ENCODE measurements at places on chromosomes 2 and 18. TPM values are rescaled to one million over a fixed set of nuclear protein-coding genes. Genes with fewer than 3 reads are reported as not detected.

DNA sequence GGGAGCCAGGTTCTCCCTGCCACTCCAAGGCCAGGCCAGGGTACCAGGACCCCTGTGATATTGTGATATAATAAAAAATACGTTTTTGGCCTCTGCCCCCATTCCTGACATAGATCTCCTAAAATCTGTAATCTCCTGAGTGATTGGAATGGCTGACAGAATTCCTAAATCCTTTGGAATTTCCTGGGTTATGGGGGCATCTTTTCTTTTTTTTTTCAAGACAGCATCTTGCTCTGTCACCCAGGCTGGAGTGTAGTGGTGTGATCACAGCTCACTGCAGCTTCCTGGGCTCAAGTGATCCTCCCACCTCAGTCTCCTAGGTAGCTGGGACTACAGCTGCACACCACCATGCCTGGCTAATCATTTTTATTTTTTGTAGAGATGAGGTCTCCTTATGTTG lies 26.2 kb upstream of the TUBB6 start:
- no peaks in the 10 kb centered on the region for H3K4me1 ChIP-seq
- H3K4me3 ChIP-seq: no peak overlapping the region
- H3K27ac ChIP-seq: no peak overlapping the region

The SDC1 gene
- total RNA-seq: 0.63 TPM

GRCh38 chr2:210158236-210158635 lies 13.0 kb downstream of the KANSL1L start:
- no peak overlapping the region for H3K27ac ChIP-seq
- no peak for DNase-seq
- H3K4me1 ChIP-seq: peaks cover 7% of the 10 kb centered on the region

The ENOSF1 gene
- total RNA-seq: 91.8 TPM

DNA sequence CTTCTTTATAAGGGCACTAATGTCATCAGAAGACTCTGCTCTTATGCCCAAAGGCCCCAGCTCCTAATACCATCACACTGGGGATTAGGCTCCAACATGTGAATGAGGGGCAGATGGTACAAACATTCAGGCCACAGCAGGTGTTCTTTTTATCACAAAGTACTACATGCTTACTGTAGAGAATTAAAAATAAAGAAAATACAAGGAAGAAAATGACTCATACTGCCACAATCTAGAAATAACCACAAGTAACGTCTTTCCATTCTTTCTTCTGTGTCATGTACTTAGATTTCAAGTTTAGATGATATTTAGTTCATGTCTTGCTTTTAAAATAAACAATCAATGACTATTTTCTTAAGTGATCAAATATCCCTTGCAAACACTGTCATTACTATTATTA lies 100.3 kb upstream of the NEDD4L start:
- H3K27ac ChIP-seq: no peak overlapping the region
- no peaks in the 10 kb centered on the region for H3K36me3 ChIP-seq
- no peak for DNase-seq
- peaks cover 1% of the 10 kb centered on the region for H3K27me3 ChIP-seq

The SPATA3 gene
- not detected for total RNA-seq

The FTCDNL1 gene
- 2.1 TPM for total RNA-seq

- no peaks in the 10 kb centered on the region for H3K36me3 ChIP-seq
- H3K27me3 ChIP-seq: no peaks in the 10 kb centered on the region
- H3K4me1 ChIP-seq: no peaks in the 10 kb centered on the region
- DNase-seq: no peak
- no peak overlapping the region for H3K4me3 ChIP-seq
These were observed 52.9 kb downstream of the SCG2 start for GRCh38 chr2:223549215-223549614.

The GLI2 gene
- 0.14 TPM for total RNA-seq

DNA sequence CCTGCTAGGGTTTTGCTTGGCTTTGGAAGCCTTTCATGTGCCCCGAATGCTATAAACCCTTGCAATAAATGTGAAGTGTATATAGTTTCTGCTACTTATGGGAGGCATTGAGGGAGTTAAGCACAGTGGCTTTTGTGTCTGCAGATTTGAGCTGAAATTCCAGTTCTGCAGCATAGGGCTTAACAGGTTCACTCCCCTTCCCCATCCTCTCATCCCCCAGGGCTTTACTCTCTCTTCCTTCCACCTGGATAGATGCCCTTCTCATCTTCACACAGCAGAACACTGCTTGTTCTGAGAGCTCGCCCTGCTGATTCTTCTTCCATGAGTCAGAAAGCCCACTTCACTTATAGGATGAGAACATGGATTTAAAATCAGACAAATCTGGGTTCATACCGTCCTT lies 37.2 kb downstream of the SOX11 start:
- H3K4me1 ChIP-seq: no peaks in the 10 kb centered on the region
- DNase-seq: no peak
- H3K27me3 ChIP-seq: peaks cover 5% of the 10 kb centered on the region
- no peak overlapping the region for H3K27ac ChIP-seq
- H3K36me3 ChIP-seq: no peaks in the 10 kb centered on the region

GRCh38 chr2:85668009-85668856 lies at the start of gene SFTPB:
SFTPB (minus strand) TSS chr2:85668199; CDS start chr2:85668183, 16 bp downstream.
- H3K4me3 ChIP-seq: no peak within 1 kb of the TSS
- H3K36me3 ChIP-seq: no peaks in the 10 kb centered on the region
- H3K27ac ChIP-seq: no peak within 1 kb of the TSS
- peaks cover under 1% of the 10 kb centered on the region for H3K27me3 ChIP-seq
- peaks cover 2% of the 10 kb centered on the region for H3K4me1 ChIP-seq

GRCh38 chr2:196068271-196069209 lies at the start of gene DNAH7:
DNAH7 (minus strand) TSS chr2:196068837; CDS start chr2:196068711, 126 bp downstream.
- no peaks in the 10 kb centered on the region for H3K36me3 ChIP-seq
- H3K27me3 ChIP-seq: peaks cover 26% of the 10 kb centered on the region
- peak within 1 kb of the TSS; percentile 88 for H3K4me3 ChIP-seq
- H3K27ac ChIP-seq: peak within 1 kb of the TSS; percentile 81
- H3K4me1 ChIP-seq: peaks cover 7% of the 10 kb centered on the region
- DNase-seq: peak; percentile 98

The ARHGAP25 gene
- total RNA-seq: 37.8 TPM

DNA sequence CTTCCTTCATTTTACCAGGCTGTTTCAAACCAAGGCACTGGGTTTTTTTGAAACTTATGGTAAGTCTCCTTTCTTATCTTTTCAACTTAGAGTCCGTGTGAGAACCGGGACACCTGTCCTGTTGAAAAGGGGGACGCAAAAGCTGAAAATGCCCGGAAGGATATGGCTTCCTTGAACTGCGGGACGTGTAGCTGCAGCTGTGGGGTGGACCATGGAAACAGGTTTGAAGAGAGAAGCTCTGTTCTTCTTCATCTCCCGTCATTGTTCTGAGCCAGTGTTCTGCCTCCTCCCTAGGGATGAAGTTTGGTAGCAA lies 29.5 kb upstream of the DNAJC27 start:
- peaks cover 2% of the 10 kb centered on the region for H3K4me1 ChIP-seq
- no peak overlapping the region for H3K27ac ChIP-seq
- H3K27me3 ChIP-seq: peaks cover 2% of the 10 kb centered on the region
- no peak overlapping the region for H3K4me3 ChIP-seq
- DNase-seq: no peak

- peaks cover 44% of the 10 kb centered on the region for H3K4me1 ChIP-seq
- DNase-seq: no peak
- H3K27ac ChIP-seq: no peak overlapping the region
- H3K4me3 ChIP-seq: no peak overlapping the region
These were observed 3.7 kb upstream of the IL1RN start for GRCh38 chr2:113123726-113124125.

- peaks cover 53% of the 10 kb centered on the region for H3K4me1 ChIP-seq
- DNase-seq: peak; percentile 78
- H3K36me3 ChIP-seq: peaks cover 10% of the 10 kb centered on the region
- peak overlapping the region; percentile 94 for H3K27ac ChIP-seq
- H3K27me3 ChIP-seq: peaks cover 4% of the 10 kb centered on the region
These were observed 82.4 kb downstream of the RBMS1 start for GRCh38 chr2:160411167-160411566.

- no peak overlapping the region for H3K27ac ChIP-seq
- H3K4me1 ChIP-seq: no peaks in the 10 kb centered on the region
- no peak for DNase-seq
- no peaks in the 10 kb centered on the region for H3K27me3 ChIP-seq
- no peaks in the 10 kb centered on the region for H3K36me3 ChIP-seq
- H3K4me3 ChIP-seq: no peak overlapping the region
These were observed 62.9 kb downstream of the ZNF521 start for GRCh38 chr18:25289001-25289631.

GRCh38 chr18:8288472-8289195 lies 320.6 kb upstream of the RAB12 start:
- H3K36me3 ChIP-seq: no peaks in the 10 kb centered on the region
- DNase-seq: no peak
- H3K4me3 ChIP-seq: no peak overlapping the region
- H3K4me1 ChIP-seq: no peaks in the 10 kb centered on the region
- no peaks in the 10 kb centered on the region for H3K27me3 ChIP-seq
- no peak overlapping the region for H3K27ac ChIP-seq

GRCh38 chr2:67524213-67524612 lies 127.1 kb downstream of the ETAA1 start:
- no peaks in the 10 kb centered on the region for H3K27me3 ChIP-seq
- H3K27ac ChIP-seq: no peak overlapping the region
- H3K4me3 ChIP-seq: no peak overlapping the region

The MALT1 gene
- total RNA-seq: 22.7 TPM

The CAPN13 gene
- total RNA-seq: not detected

DNA sequence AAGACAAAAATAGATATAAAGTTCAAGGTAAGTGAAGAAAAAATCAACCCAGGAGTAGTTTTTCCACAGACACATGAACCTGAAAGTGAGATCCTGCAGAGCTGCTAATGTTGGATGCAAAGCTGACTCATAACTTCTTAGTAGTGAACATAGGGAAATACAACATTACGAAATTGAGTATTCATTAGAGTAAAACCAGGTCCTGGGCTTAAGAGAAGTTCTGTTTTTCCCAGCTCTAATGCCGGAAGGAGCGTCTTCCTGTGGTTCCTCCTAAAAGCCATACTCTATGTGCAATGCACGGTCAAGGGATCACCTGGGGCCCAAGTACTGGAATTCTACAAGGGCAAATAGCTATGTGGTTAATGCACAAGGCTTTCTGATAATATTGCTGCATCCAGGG lies 141.7 kb downstream of the RBMS1 start:
- H3K27me3 ChIP-seq: no peaks in the 10 kb centered on the region
- no peak for DNase-seq
- H3K36me3 ChIP-seq: peaks cover 17% of the 10 kb centered on the region
- no peak overlapping the region for H3K27ac ChIP-seq
- peaks cover 28% of the 10 kb centered on the region for H3K4me1 ChIP-seq
- no peak overlapping the region for H3K4me3 ChIP-seq

DNA sequence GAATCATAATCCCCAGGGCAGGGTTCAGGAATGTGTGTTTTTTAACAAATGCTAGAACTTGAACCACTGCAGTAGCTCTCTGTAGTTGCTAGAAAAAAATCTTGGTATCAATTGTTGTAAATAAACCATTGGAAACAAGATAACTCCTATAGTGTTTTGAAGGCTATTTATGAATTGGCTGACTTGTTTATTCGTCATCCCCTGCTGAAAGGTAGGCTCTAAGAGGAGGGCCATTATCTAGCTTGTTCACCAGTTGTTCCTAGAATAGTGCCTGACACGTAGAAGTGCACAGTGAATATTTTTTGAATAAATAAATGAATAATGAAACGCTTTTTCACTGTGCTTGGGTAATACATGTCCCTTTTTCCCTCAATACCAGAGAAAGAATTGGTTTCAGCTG lies 211.4 kb downstream of the BABAM2 start:
- H3K27me3 ChIP-seq: no peaks in the 10 kb centered on the region
- H3K36me3 ChIP-seq: peaks cover 5% of the 10 kb centered on the region
- H3K4me3 ChIP-seq: no peak overlapping the region
- DNase-seq: no peak
- no peak overlapping the region for H3K27ac ChIP-seq

DNA sequence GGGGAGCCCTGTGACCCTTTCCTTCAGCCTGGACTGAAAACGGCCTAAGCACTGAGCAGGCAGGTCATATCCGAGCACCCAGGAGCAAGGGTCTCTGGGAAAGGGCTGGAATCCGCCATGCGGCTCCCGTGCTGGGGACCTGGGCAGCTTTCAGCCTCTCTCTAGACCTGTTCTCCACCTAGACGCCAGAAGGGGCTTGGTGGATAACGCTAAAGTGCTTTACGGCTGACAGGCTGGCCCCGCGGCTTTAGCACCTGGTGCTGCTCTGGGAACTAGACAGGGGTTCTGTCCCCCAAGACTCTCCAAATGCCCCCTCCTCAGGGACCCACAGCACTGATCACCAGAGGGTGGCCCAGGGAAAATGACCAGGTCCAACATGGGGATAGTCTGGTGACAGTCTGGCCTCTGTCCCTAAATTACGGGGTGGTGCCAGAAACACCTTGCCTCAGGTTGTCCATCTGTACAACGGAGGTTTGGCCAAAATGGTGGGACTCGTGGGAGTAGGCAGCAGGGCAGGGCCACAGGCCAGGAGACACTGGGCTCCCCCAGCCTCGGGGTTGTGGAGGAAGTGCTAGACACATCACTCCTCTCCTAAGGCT lies 13.0 kb downstream of the SDC1 start:
- no peak overlapping the region for H3K27ac ChIP-seq
- H3K4me3 ChIP-seq: no peak overlapping the region
- H3K36me3 ChIP-seq: no peaks in the 10 kb centered on the region
- no peaks in the 10 kb centered on the region for H3K4me1 ChIP-seq
- DNase-seq: no peak

- H3K4me1 ChIP-seq: no peaks in the 10 kb centered on the region
- H3K36me3 ChIP-seq: no peaks in the 10 kb centered on the region
- H3K4me3 ChIP-seq: no peak overlapping the region
- DNase-seq: no peak
These were observed 84.3 kb downstream of the GATA6 start for GRCh38 chr18:22253676-22254075.

The DNPEP gene
- total RNA-seq: 148 TPM

DNA sequence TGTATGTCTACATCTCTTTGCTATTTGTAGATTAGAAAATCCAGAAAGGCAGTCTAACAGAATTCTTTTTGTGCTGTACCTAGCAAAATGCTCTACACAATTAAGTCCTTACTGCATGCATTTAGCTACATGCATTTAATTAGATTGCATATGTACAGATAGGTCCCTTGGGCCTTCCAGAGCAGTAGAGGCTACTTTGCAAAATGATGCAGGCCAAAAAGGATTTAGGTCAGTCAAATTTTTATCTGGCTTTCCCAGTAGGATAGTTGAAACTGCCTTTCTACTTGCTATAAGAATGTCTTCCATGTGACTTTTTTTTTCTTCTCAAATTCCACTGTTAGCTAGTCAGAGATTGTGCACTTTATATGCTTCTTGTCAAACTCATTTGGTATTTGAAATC lies 19.3 kb downstream of the GALNT13 start:
- no peak for DNase-seq
- no peaks in the 10 kb centered on the region for H3K27me3 ChIP-seq
- no peak overlapping the region for H3K27ac ChIP-seq
- no peak overlapping the region for H3K4me3 ChIP-seq
- no peaks in the 10 kb centered on the region for H3K4me1 ChIP-seq

DNA sequence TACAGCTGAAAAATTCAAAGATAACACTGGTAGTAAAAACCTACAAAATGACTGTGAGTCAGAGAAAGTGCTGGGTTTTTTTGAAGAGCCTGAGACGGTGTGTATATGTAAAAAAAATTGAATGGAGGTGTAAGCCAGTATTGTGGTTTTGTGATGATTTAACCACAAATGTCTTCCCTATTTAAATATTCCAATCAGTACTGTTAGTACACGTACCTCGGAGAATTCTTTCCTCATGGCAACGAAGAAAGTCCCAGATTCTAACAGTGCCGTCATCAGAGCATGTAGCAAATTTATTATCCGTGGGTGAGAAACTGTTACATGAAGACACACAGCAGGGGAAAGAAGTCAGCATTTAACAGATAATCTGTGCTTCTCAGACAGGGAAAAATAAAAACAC lies 48.1 kb downstream of the WDR33 start:
- H3K27me3 ChIP-seq: no peaks in the 10 kb centered on the region
- H3K4me1 ChIP-seq: peaks cover 13% of the 10 kb centered on the region
- H3K36me3 ChIP-seq: peaks cover 64% of the 10 kb centered on the region
- H3K27ac ChIP-seq: no peak overlapping the region

- H3K27ac ChIP-seq: no peak overlapping the region
- H3K4me1 ChIP-seq: no peaks in the 10 kb centered on the region
These were observed 227.8 kb upstream of the RBMS1 start for GRCh38 chr2:160721089-160722040.

The CFLAR gene
- total RNA-seq: 415 TPM

The GKN1 gene
- total RNA-seq: not detected

Measured in activated CD4-positive, alpha-beta T cell treated with anti-CD3 and anti-CD28 coated beads, Interleukin-2, amount 10 ng/mL, durations not matched to agents 24 days and 14 days (primary cell).